ENCODE measurements at places on chromosomes 12 and 14.

- DNase-seq, result no peak
These were observed 108.5 kb downstream of the ANO6 start for GRCh38 chr12:45324391-45324790.

- no peak for DNase-seq
These were observed 54.5 kb downstream of the PPP2R5C start for GRCh38 chr14:101815994-101816393.

DNA sequence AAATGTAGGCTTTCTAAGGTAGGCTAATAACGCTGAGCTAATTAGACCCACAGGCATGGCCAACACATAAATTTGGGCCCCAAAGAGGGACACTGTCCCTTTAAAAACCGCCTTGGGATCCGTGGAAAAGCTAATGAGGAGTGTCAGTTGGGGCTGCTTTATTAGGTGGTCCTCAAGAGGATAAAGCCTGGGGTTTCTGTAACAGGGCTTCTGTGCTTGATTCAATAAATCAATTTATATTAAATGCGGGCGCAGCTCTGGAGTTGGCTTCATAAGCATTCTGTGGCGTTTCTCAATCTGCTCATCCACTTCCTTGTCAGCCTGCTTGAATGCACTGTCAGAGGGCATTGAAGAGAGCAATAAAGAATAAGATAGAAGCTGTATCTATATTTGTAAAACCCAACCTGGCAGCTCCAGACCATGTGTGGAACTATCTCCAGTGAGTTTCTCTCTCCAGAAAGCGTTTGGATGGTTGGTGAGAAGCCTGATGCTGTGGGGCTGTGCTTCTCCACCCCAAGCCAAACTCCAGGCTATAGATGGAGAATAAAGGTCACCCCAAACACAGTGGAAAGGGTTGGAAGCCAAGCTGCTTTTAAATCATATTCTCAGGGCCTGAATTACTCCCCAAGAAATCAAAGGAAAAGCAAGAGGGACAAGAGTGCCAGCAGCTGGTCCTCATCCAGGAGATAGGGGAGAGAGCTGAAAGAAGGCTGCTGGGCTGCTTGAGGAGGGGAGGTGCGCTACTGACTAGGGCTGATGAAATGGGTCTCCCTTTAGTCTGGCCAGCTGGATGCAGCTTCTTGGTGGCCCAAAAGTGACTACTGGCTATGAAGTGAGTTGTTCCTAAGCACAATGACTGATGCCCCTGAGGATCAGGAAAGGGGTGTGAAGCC is 222.0 kb downstream of the PPM1H start:
- no peak for DNase-seq

DNA sequence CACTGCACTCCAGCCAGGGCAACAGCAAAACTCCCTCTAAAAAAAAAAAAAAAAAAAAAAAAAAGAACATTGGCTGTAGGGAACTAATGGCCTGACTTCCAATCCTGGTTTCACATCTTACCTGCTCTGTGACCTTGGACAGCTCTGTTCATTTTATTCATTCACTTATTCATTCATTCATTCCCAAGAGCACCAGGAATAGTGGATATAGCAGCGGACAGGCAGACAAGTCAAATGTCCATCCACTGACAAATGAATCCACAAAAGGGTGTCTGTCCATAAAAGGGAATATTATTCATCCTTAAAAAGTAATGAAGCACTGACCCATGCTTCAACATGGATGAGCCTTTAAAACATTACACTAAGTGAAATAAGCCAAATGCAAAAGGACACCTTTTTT is 27.6 kb upstream of the C12orf76 start:
- no peak for DNase-seq

DNA sequence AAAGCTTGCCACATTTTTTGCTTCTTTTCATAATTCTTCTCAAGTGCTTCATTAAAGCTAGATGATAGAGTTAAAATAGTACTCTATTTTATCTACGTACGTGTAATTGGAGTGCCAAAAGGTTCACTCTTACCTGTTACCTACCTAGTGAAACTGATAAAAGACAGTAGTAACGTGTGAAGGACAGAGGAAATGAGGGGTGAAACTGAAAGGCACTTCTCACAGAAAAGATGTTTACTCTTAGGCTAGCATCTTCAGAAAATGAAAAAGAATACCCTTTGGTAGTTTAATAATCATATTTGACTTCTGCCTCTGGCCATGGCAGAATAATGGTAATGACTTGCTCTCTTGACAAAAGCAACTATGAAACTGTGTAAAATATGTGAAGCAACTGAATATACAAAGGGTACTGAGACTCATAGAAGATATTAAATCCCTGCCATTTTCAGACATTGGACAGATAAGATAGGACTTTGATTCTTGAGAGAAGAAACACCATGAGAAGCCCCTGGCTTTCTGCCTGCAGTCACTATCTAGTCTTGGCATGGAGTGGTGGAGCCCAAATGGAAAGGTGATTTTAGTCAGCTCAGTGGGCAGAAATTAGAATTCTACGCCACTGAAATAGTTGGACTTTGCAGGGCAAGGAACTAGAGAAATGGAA is 6.3 kb upstream of the EVL start:
- DNase-seq, result no peak

GRCh38 chr12:106054049-106054448 is 84.7 kb downstream of the NUAK1 start:
- DNase-seq, result no peak

DNA sequence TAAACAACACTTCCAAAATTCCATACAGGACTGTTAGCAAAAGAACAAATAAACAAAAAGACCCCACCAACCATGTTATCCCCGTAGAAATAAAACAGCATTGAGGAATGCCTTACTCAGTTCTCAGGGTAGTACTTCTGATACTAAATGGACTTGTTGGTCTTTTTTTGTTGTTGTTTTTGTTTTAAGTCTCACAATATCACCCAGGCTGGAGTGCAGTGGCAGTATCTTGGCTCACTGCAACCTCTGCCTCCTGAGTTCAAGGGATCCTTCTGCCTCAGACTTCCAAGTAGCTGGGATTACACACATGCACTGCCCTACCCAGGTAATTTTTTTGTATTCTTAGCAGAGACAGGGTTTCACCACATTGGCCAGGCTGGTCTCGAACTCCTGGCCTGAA is 17.1 kb downstream of the HNRNPC start:
- no peak for DNase-seq

- peak; percentile 29 for DNase-seq
These were observed 26.0 kb downstream of the SMUG1 start for GRCh38 chr12:54162741-54163140.

DNA sequence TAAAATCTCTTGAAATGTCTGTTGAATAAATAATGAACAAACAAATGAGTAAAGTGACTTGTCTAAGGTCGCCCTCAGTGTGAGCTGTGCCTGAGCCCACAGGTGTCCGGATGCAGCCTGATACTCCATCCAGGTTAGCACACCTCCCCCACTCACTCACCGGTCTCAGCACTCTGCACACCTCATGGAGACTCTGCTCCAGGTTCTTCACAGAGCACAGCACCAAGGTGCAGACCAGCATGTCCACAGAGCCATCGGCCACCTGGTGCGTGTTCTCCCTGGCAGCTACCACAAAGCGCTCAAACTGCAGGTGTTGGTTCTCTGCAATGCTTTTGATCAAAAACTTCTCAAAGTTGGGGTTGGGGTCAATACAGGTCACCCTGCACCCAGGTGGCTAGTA is 4.1 kb upstream of the KRT7 start:
- DNase-seq, result peak; percentile 44

DNA sequence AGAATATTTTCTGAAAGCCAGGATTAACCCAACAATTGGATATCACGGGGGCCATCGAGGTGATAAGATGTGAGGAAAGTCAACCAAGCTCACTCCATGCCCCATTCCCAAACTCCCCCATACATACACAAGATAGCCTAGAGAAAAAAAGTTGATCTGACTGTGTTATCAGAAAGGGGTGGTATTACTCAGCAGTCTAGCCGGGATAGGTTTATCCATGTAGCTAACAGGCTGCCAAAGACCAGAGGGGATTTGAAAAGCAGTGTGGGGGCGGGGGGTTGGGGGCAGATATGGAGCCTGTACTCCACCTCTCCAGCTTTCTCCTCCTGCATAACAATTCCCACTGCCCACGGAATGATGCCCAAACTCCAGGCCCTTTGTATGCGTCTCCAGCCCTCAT is 13.2 kb upstream of the MAP1LC3B2 start:
- DNase-seq, result no peak

GRCh38 chr14:73753124-73753886 is 39.1 kb upstream of the PNMA1 start:
- no peak for DNase-seq
